Sigmoid colon (tissue), 7 donors: ENCODE measurements at places on chromosomes 4 and X. TPM values are rescaled to one million over a fixed set of nuclear protein-coding genes. Genes with fewer than 3 reads are reported as not detected.

GRCh38 chr4:147515220-147515936, 34.5 kb downstream of the EDNRA start:
- H3K36me3 ChIP-seq = no peaks in the 10 kb centered on the region
- no peaks in the 10 kb centered on the region for H3K27me3 ChIP-seq
- DNase-seq = no peak
- H3K27ac ChIP-seq = no peak overlapping the region

DNA sequence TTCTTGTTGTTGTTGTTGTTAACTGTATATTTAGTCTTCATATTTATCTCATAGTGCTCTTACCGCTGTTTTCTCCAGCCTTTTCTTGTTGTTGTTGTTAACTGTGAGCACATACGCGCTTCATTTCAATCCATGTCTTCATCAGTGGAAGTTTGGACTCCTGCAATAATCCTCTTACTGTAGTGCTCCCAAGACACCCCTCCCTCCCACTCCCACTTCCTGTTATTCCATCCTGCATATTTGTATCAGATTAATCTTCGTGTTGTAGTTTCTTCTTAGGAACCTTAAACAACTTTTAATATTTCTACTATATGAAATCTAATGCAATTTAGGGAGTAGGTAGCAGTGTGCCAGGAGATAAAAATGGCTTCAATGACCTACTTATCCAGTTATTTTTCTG, 674.8 kb downstream of the RAPGEF2 start:
- no peaks in the 10 kb centered on the region for H3K36me3 ChIP-seq
- H3K27ac ChIP-seq = no peak overlapping the region
- no peaks in the 10 kb centered on the region for H3K27me3 ChIP-seq
- no peaks in the 10 kb centered on the region for H3K4me1 ChIP-seq
- DNase-seq = no peak

The NXF2B gene
- total RNA-seq = not detected

GRCh38 chrX:13009273-13009672, 34.4 kb downstream of the TMSB4X start:
- no peak overlapping the region for H3K4me3 ChIP-seq
- H3K36me3 ChIP-seq = no peaks in the 10 kb centered on the region
- H3K27me3 ChIP-seq = no peaks in the 10 kb centered on the region
- peaks cover 14% of the 10 kb centered on the region for H3K4me1 ChIP-seq
- no peak overlapping the region for H3K27ac ChIP-seq
- no peak for DNase-seq

The NLGN3 gene
- total RNA-seq = 0.99 TPM

DNA sequence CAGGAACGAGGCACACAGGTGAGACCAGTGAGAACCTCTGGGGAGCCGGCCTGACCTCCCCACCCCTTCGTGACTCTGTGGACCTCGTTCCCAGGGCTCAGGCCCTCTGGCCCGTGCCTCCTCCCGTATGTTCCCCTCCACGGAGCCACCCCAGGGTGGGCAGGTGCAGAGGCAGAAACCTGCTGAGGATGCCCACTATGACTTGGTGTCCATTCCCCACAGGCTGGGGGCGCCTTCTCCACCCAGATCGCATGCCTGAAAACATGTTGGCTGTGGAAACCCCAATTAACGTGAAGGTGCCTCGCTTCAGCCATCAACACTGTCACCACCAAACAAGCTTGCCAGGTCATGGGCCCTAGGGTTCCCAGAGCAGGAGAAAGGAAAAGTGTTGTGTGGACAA, 27.0 kb downstream of the BLOC1S4 start:
- H3K36me3 ChIP-seq = no peaks in the 10 kb centered on the region
- peaks cover 11% of the 10 kb centered on the region for H3K4me1 ChIP-seq
- H3K27ac ChIP-seq = no peak overlapping the region
- DNase-seq = no peak
- no peak overlapping the region for H3K4me3 ChIP-seq

GRCh38 chr4:186839122-186840037, 115.7 kb upstream of the FAT1 start:
- H3K36me3 ChIP-seq = no peaks in the 10 kb centered on the region
- H3K27ac ChIP-seq = peak overlapping the region; percentile 81
- H3K4me3 ChIP-seq = no peak overlapping the region
- no peaks in the 10 kb centered on the region for H3K27me3 ChIP-seq
- H3K4me1 ChIP-seq = peaks cover 7% of the 10 kb centered on the region

The SPARCL1 gene
- 1,095 TPM for total RNA-seq

The MAGED4B gene
- 14.1 TPM for total RNA-seq

- H3K27ac ChIP-seq = no peak overlapping the region
- DNase-seq = no peak
- H3K27me3 ChIP-seq = no peaks in the 10 kb centered on the region
- no peak overlapping the region for H3K4me3 ChIP-seq
Observed at GRCh38 chr4:84258905-84259830, 239.9 kb downstream of the NKX6-1 start.

DNA sequence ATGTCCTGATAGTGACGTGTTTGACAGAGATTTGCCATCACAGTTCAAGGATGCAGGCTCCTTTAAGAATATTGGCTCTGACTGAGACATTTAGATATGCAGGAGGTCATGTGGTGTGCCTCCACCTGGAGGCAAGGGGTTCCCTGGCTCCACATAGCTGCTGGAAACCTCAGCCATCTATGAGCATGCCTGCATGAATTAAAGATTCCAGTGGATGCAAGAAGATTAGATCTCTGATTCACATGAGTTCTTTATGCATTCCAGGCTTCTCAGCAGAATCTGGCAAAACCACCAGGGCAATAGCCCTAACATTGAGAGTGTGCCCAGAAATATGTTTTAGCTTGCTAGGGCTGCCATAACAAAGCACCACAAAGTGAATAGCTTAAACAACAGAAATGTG, 298.5 kb upstream of the AADAT start:
- no peak overlapping the region for H3K27ac ChIP-seq
- H3K27me3 ChIP-seq = no peaks in the 10 kb centered on the region
- no peaks in the 10 kb centered on the region for H3K4me1 ChIP-seq
- no peaks in the 10 kb centered on the region for H3K36me3 ChIP-seq

- no peak overlapping the region for H3K27ac ChIP-seq
- H3K4me1 ChIP-seq = no peaks in the 10 kb centered on the region
- H3K27me3 ChIP-seq = no peaks in the 10 kb centered on the region
- DNase-seq = no peak
- H3K4me3 ChIP-seq = no peak overlapping the region
Observed at GRCh38 chr4:177225605-177226004, 84.1 kb upstream of the NEIL3 start.

DNA sequence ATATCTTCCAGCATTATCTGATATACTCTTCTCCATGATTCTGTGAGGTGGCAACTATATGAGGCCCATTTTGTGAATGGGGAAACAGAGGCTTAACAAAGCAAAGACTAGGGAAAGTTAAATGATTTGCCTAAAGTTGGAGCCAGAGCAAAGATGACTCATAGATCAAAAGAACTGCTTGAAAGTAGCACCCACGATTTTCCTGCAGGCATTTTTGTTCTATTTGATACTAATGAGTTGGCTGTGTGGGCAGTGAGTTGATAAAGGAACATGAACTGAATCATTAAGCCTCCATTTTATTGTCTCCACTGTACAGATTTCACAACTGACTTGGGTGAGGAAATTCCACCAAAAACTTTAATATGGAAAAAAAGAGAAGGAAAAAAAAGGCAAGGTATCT, 138.9 kb upstream of the IGFBP7 start:
- no peak overlapping the region for H3K27ac ChIP-seq
- no peak for DNase-seq
- H3K4me1 ChIP-seq = no peaks in the 10 kb centered on the region
- H3K36me3 ChIP-seq = no peaks in the 10 kb centered on the region
- no peak overlapping the region for H3K4me3 ChIP-seq

DNA sequence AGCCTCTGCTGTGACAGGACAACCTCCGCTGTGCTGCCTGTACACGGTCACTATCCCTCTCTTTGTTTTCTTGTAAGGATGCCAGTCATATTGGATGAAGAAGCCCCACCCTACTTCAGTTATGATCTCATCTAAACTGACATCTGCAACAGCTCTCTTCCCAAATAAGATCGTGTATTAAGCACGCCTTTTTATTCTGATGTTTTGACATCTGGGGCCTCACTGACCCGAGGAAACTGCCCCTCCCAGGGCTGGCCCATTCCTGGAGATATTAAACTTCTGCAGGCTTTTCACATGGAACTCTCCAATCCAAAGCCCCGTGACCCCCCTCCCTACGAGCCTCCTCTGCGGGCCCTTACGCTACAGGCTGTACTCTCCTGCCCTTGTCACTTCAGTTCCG, 232.0 kb downstream of the ARHGAP10 start:
- no peaks in the 10 kb centered on the region for H3K4me1 ChIP-seq
- no peak for DNase-seq
- H3K27me3 ChIP-seq = no peaks in the 10 kb centered on the region

The GC gene
- not detected for total RNA-seq

GRCh38 chr4:78627046-78627965, 75.7 kb downstream of the ANXA3 start:
- H3K27me3 ChIP-seq = no peaks in the 10 kb centered on the region
- no peaks in the 10 kb centered on the region for H3K36me3 ChIP-seq
- no peak for DNase-seq
- no peak overlapping the region for H3K27ac ChIP-seq
- no peaks in the 10 kb centered on the region for H3K4me1 ChIP-seq
- no peak overlapping the region for H3K4me3 ChIP-seq

The MAOA gene
- 116 TPM for total RNA-seq

GRCh38 chr4:93731456-93731855, 97.1 kb upstream of the ATOH1 start:
- H3K36me3 ChIP-seq = no peaks in the 10 kb centered on the region
- H3K27ac ChIP-seq = no peak overlapping the region
- H3K4me1 ChIP-seq = no peaks in the 10 kb centered on the region

GRCh38 chr4:72743078-72743477, 174.1 kb upstream of the ADAMTS3 start:
- H3K27ac ChIP-seq = no peak overlapping the region
- H3K4me1 ChIP-seq = no peaks in the 10 kb centered on the region
- H3K27me3 ChIP-seq = no peaks in the 10 kb centered on the region
- no peaks in the 10 kb centered on the region for H3K36me3 ChIP-seq
- DNase-seq = no peak
- H3K4me3 ChIP-seq = no peak overlapping the region

DNA sequence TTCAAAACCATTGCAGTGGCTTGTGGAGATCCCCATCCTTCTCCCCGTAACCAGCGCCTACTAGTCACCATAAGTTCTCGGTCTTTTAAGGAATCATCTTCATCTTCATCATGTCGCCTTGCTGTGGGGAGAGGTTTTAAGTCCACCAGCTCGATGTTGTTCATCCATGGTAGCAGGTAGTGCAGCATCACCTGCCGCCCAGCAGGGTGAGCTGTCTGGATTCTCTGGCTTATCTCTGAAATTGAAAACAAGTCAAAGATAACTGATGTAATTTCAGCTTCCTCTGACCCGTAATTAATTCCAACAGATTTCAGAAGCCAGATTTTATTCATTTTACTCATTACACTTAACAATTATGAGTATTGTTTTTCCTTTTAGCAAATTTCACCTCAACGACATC, 67.4 kb downstream of the ZAR1 start:
- H3K27me3 ChIP-seq = no peaks in the 10 kb centered on the region
- H3K4me3 ChIP-seq = no peak overlapping the region
- no peaks in the 10 kb centered on the region for H3K4me1 ChIP-seq
- peaks cover 95% of the 10 kb centered on the region for H3K36me3 ChIP-seq

The IQSEC2 gene
- total RNA-seq = 13.6 TPM

GRCh38 chr4:29121586-29121985, 1598.6 kb upstream of the PCDH7 start:
- H3K4me1 ChIP-seq = no peaks in the 10 kb centered on the region
- no peak overlapping the region for H3K27ac ChIP-seq
- H3K27me3 ChIP-seq = no peaks in the 10 kb centered on the region
- DNase-seq = no peak
- H3K4me3 ChIP-seq = no peak overlapping the region

The EXOC1L gene
- total RNA-seq = not detected

- H3K36me3 ChIP-seq = no peaks in the 10 kb centered on the region
- no peak overlapping the region for H3K27ac ChIP-seq
- DNase-seq = no peak
- H3K4me1 ChIP-seq = no peaks in the 10 kb centered on the region
Observed at GRCh38 chrX:69063486-69063885, 101.8 kb downstream of the PJA1 start.

GRCh38 chrX:26522501-26522900, 306.5 kb downstream of the MAGEB5 start:
- no peak overlapping the region for H3K27ac ChIP-seq
- no peak overlapping the region for H3K4me3 ChIP-seq
- no peaks in the 10 kb centered on the region for H3K27me3 ChIP-seq
- H3K36me3 ChIP-seq = no peaks in the 10 kb centered on the region
- no peaks in the 10 kb centered on the region for H3K4me1 ChIP-seq

The RBM3 gene
- 134 TPM for total RNA-seq

The KANTR gene
- 15.7 TPM for total RNA-seq

DNA sequence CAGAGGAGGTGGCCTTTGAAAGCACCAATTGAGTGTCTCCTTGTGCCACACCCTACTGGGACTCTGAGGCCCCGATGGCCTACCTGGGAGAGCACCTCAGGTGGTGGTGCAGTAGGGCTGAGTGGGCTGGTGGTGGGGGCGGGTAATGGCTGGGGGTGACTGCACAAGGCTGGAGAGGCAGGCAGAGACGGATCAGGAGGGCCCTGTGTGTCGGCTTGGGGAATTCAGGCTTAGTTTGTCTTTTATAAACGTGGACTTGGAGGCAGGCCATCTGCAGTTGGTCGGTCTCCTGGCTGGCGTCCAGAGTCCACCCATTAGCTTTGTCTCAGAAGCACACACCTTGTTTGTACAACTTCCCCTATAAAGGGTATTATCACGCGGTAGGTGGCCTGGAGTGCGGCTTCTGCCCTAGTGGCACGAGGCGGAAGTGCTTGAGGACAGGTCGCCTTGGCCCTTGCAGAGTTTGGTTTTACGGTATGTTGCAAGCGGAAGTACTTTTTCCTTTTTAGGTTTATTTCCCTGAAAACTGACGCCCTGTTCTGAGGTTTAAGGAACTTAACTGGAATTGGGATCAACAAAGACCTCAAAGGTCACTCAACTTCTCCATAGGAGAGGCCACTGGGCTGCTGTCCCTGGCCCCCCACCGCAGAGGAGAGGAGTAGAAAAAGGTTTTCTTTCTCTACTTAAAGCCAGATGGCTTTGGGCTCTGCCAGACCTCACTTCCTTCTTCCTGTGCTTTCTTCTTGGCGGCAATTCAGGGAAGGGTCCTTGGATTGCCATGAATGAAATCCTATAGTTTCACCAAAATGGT, 8.0 kb downstream of the TBC1D14 start:
- DNase-seq = peak; percentile 87
- H3K27ac ChIP-seq = peak overlapping the region; percentile 61
- H3K36me3 ChIP-seq = no peaks in the 10 kb centered on the region
- no peak overlapping the region for H3K4me3 ChIP-seq
- no peaks in the 10 kb centered on the region for H3K27me3 ChIP-seq
- H3K4me1 ChIP-seq = no peaks in the 10 kb centered on the region

The GAGE12F gene
- not detected for total RNA-seq

- no peak overlapping the region for H3K27ac ChIP-seq
- H3K4me1 ChIP-seq = peaks cover 18% of the 10 kb centered on the region
- no peak for DNase-seq
- H3K36me3 ChIP-seq = no peaks in the 10 kb centered on the region
- no peaks in the 10 kb centered on the region for H3K27me3 ChIP-seq
Observed at GRCh38 chr4:152351080-152351479, 184.8 kb downstream of the FBXW7 start.
